ENCODE measurements at places on chromosomes 1 and 21. TPM values are rescaled to one million over a fixed set of nuclear protein-coding genes. Genes with fewer than 3 reads are reported as not detected.

The LCE1E gene
- not detected for total RNA-seq

The ITGB2 gene
- total RNA-seq, result 359 TPM

The SGIP1 gene
- 0.07 TPM for total RNA-seq

DNA sequence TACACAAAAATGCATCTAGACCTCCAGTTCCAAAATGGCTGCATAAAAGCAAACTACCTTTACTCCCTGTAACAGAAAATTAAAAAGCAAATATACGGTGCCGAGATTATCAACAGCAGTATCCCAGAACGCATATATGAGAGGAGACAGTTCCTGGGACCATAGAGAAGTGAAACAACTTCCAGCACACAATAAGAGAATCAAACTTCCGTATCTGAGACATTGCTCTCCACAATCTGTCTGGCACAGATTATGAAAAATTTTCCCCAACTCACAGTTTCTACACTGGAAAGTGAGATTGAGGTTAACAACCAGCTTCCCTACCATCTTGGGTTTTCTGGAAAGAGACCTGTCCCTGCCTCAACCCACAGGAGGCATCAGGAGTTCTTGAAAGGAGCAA lies 47.2 kb upstream of the ST6GALNAC3 start:
- no peak for DNase-seq

- DNase-seq, result no peak
These were observed 35.6 kb downstream of the MEF2D start for GRCh38 chr1:156464825-156465452.

DNA sequence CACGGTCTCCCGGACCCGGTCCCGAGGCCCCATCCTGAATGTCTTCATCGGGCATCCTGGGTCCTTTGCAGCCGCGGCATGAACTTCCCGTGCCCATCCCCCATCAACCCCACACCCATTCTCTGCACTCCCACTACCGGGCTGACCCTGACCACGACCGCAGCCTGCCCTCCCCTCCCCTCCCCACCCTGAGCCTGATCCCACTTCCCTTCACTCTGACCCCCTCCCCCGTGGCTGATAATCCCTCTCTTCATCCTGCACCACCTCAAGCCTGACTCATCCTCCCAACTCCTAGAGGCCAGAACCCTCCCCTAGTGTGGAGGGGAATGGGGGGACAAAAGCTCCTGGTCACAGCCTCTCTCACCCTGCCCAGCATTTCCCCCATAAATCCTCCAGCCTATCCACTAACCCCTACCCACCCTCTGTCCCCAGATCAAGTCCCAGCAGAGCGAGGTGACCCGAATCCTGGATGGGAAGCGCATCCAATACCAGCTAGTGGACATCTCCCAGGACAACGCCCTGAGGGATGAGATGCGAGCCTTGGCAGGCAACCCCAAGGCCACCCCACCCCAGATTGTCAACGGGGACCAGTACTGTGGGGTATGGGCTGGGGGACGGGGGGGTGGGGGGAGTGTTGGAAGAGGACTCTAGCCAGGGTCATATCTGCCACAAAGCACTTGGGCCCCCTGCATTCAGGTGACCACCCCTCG lies 602 bp downstream of the SH3BGRL3 start:
- DNase-seq, result no peak

DNA sequence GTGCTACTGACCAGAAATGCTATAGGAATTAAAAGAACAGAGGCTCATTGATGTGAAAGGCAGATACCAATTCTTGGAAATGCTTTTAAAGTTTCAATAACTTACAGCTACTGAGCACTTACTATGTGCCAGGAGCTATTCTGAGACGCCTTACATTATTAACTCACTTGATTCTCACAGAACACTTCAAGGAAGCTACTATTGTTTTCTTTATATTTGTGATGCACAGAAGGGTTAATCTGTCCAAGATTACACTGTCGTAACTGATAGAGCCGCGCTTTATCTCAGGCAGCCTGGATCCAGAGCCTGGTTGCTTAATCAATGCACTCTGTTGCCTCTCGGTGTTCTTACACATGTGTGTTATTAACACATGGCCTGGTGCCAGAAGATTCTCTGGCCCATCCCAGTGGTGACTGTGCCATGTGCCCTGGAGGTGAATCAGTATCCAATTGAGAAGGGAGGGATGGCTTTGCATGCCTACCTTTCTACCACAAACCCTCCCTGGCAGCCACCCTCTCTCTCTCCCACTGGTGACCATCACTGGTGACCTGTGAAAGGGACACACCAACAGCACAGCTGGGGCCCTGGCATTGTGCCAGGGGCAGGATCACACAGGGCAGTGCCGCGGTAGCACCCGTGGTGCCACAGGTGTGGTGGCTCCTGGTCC lies 8.8 kb downstream of the FMO1 start:
- no peak for DNase-seq

GRCh38 chr1:43479414-43479813 lies 25.7 kb upstream of the HYI start:
- DNase-seq, result no peak

GRCh38 chr1:113103048-113103447 lies 30.1 kb downstream of the LRIG2 start:
- DNase-seq, result no peak

DNA sequence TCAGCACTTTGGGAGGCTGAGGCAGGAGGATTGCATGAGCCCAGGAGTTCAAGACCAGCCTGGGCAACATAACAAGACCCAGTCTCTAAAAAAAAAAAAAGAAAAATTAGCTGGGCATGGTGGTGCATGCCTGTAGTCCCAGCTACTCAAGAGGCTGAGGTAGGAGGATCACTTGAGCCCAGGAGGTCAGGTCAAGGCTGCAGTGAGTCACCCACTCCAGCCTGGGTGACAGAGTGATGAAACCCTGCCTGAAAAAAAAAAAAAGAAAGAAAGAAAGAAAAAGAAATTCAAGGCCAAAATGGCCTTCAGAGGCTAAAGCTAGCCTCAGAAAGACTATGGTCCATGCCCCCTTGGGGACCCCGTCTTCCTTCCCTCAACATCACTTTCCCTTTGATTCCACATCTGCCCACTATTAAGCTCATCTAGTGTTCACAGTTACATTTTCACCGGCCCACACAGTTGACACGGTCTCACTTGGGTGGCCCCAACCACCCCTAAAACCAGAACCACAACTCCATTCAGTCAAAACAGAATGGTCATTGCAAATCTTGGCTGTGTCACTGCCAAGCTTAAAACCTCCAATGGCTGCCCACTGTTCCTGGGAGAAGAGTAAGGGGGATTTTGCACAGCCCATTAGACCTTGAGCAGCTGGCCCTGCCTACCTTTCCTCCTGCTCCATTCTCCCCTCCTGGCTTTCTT lies 2.1 kb upstream of the CAPN8 start:
- DNase-seq, result no peak

DNA sequence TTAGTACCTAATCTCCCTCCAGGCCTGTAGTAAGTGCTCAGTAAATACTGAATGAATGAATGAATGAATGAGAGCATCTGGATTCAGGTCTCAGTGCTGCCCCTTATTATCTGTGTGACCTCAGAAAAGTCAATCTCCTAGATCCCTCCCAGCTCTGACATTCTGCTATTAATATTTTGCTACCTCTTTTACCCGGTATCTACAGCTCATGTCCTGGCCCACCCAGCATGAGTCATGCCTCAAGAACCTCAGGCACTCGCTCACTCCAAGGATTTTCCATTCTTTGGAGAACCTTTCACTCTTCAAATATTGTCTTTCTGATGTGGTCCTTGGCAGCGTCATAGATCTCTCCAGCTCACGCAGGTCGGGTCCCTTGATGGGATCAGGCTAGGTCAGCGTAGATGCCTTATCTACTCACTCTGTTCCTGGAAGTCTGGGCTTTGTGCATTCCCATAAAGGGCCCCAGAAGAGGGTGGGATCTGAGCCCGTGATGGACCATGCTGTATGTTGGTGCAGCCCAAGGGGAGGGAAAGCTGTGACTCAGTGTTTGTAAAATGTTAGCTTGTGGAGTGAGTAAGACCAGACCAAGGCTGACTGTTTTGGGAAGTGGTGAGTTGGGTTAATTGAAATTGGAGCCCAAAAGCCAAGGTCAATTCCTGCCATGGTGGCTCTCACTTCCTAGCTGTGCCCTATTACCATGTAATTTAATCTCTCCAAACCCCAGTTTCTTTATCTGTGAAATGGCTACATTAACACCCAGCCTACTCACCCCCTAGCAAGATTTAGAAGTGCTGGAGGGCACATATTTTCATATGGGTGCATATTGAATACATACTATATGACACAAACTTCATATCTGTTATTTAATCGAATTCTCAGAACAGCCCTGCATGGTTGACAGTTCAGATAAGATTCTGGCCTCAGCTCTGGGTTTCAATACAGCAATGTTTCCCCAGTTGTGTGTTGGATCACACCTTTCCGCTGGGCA lies 214.1 kb upstream of the USP24 start:
- no peak for DNase-seq

DNA sequence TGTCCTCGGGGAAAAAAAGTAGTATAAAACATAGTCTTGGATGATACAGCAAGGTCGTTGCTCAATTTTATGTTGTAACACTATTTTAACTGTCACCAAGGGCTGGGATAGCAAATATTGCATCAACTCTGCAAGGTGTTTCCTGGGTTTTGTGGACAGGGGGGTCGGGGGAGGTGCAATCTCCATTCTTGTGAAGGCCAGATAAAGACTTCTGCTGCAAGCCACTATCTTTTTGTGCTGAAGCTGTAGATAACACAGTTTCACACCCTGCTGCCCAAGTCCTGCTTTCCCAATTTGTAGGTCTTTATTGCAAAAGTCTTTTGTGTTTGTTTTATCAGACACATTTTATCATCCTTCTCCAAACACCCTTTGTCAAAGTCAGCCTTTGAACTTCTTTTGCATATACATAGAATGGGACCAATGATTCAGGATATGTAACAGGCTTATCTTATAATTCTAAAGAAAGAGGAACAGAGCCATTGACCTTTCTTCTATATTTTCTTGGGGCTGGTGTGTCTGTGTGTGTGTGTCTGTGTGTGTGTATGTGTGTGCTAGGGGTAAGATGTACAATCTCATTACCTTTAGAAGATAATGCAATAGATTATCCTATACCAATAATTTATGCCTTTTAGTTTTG lies 140.6 kb downstream of the RUNX1 start:
- no peak for DNase-seq

DNA sequence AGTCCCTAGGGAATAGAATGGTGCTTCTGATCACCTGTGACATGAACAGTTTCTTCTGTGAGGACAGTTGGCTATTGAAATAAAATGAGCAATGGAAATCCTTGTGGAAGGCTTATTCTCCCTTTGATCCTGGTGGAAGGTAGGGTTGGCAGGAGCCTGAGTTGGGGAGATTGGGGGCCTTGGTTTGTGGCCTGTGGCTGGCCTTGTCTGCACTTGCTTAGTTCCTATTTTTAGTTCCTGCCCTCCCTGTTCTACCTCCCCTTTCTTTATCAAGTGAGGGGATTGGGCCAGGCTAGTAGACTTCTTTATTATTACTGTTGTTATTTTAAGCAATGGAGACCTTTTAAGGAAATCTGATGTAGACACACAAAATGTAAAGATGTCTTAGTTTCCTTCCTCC lies 8.2 kb downstream of the DMRTB1 start:
- DNase-seq, result no peak

- no peak for DNase-seq
These were observed 11.3 kb upstream of the SEC16B start for GRCh38 chr1:177981200-177981599.

GRCh38 chr1:178418284-178418955 lies 78.3 kb downstream of the CLEC20A start:
- DNase-seq, result no peak

DNA sequence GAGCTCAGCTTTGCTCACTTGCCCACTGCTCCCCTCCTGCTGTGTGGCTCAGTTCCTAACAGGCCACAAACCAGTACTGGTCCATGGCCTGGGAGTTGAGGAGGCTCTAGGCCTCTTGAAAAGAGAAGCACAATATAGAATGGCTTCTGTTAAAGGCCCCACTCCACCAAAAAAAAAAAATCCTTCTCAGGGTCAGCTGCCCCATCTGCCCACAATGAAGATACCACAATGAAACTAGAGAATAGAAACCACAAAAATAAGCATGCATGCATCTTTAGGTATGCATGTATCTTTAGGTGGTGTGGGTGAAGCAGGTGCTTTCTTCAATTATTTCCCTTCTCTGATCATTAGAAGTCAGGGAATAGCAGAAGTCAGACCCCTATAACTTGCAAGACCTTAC lies 620.4 kb upstream of the BEND5 start:
- no peak for DNase-seq

DNA sequence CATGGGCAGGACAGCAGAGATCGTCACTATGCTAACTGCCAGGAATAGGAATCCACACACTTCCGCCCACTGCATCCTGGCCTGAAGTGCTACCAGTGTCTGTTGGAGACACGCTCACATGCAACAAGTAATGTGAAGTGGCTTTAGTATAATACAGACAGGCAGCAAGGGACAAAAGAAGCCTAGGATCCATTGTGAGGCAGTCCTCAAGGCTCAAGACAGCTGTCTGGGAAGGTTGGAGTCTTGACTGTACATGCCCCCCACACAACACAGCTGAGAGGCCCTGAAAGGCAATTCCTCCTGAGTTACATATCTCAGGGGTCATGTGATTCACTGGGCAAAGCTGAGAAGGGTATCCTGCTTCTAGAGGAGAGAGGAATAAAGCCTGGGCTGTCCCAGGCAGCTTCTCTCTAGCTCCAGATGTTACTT lies 39.9 kb upstream of the CD1D start:
- no peak for DNase-seq

- DNase-seq, result no peak
These were observed 6.5 kb downstream of the S100A9 start for GRCh38 chr1:153364156-153364555.

GRCh38 chr1:153945131-153945794 lies 1.3 kb downstream of the DENND4B start:
- DNase-seq, result peak; percentile 71

DNA sequence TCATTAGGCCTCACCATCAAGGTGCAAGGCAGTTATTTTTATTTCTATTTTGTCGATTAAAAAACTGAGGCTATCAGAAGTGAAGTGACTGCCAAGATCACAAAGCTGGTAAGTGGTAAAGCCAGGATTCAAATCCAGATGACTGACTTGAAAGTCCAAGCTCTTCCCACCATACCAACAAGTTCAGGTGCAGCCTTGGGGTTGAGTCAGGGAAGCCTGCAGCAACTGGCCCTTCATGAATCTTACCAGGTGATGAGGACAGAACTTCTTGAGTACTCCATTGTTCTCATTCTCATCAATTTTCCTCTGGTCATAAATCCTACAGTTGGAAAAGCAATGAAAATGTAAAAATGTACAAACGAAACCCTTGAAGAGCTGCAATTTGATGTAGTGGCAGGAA lies 20.2 kb downstream of the PEA15 start:
- DNase-seq, result no peak

GRCh38 chr1:248804771-248805681 lies 20.7 kb downstream of the SH3BP5L start:
- no peak for DNase-seq

Data from T-helper 17 cell (primary cell).